ENCODE measurements at places on chromosomes 6 and 20. TPM values are rescaled to one million over a fixed set of nuclear protein-coding genes. Genes with fewer than 3 reads are reported as not detected.
A peak's percentile ranks its signal among the peaks of the same experiment; 100 is the strongest.

GRCh38 chr20:37505263-37506151, 15.5 kb upstream of the NNAT start:
- DNase-seq, result peak; percentile 48

- DNase-seq, result no peak
Measured at GRCh38 chr20:47849006-47849405, 63.7 kb upstream of the SULF2 start.

DNA sequence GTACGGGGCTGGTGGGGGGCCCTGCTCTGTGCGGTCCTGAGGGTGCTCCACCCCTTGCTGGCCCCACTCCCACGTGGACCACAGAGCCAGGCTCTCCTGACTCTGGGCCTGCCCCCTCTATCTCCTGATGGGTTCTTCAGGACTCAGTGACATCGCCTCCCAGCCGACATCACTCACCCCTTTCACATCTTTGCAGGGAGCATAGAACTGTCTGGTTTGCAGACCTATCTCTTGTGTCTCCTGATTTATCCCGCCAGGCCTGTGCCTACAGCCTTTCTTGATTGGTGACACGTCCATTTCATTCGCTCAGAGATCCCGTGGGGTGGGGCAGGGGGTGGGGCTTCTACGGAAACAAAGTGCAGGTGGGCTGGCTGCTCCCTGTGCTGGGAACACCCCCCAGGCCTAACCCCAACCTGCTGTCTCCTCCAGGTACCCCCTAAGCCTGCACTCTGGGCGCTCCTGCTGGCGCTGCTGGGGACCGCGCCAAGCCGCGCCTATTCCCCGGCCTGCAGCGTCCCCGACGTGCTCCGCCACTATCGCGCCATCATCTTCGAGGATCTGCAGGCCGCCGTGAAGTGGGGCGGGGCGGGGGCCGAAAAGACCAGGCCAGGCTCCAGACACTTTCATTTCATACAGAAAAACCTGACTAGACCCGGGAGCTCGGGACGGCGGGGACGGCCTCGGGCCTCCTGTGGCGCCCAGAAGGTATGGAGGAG, 1.7 kb downstream of the C20orf204 start:
- no peak for DNase-seq

DNA sequence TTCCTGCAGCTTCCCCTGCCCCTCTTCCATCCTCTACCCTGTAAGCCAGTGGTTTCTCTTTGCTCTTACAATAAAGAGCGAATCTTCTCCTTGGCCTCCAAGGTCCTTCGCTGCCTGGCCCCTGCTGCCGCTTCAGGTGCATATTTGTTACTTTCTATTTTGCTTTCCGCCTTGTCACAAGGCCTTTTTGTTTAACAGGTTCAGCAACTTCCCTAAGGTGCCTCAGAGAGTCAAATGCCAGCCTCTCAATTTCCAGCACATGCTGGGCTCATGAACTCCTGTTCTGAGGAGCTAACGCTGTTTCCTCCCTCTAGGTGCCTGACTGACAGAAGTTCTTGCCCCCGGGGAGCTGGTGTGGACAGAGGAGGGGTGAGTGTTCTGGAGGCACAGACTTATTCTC, 42.4 kb upstream of the EPB41L1 start:
- DNase-seq, result no peak

SNAI1 gene
- total RNA-seq, result 1.9 TPM
